ENCODE measurements at places on chromosomes 2 and 18.

DNA sequence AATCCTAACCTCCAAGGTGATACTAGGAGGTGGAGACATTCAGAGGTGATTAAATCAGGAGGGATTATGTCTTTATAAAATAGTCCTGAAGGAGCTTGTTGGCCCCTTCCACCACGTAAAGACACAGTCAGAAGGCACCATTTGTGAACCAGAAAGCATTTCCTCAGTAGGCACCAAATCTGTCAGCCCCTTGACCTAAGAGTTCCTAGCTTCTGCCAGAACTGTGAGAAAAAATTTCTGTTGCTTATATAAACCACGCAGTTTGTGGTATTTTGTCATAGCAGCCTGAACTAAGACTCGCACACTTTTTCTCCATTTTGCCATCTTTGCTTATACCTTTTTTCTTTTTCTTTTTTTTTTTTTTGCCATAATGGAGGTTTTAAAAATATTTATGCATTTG lies 18.6 kb upstream of the NARS1 start:
- DNase-seq, result no peak

GRCh38 chr18:80157708-80158343 lies 48.8 kb downstream of the ADNP2 start:
- peak; percentile 64 for DNase-seq

DNA sequence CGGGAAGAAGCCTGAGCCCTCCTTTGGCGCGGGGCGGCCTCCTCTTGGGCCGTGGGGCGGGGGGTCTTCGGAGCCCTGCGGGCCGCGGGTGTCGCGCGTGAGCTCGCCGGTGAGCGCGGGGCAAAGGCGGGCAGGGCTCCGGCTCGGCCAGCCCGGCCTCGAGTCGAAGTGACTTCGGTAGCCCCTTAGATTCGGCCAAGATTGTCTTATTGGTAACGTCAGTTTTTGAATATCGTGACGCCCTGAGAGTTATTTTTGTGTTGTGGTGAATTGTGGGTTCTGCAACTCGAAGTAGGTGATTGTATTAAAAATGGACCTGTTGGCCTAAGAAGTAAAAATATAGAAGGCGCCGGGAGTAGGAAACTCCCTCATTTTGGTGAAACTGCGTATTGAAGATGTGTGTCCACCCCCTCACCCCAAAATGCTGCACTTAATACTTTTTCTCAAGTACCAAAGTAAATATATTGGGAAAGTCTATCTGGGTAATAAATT lies 669 bp downstream of the MARCHF7 start:
- no peak for DNase-seq

DNA sequence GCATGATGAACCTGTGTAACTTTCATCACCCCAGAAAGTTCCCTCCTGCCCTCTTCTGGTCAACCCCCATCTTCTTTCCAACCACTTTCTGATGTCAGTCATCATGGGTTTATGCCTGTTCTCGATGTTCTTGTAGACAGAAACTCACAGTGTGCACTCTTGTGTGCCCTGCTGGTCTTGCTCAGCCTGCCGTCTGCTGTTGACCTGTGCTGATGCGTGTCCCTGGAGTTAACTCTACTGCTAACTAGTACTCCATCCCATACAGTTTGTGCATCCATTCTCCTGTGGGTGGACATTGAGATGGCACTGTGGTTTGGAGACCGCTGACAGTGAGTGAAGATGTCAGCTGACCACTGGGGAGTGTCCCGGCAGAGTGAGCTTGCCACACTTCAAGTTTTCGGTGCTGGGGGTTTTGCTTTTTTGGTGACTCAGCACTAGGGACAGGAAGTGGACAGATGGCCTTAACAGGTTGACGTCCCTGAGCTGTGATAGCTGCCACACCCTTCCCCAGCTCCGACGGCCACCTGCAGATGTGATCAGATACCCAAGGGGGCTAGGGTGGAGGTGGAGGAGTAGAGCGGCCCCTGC lies 14.8 kb downstream of the KLHL29 start:
- no peak for DNase-seq

DNA sequence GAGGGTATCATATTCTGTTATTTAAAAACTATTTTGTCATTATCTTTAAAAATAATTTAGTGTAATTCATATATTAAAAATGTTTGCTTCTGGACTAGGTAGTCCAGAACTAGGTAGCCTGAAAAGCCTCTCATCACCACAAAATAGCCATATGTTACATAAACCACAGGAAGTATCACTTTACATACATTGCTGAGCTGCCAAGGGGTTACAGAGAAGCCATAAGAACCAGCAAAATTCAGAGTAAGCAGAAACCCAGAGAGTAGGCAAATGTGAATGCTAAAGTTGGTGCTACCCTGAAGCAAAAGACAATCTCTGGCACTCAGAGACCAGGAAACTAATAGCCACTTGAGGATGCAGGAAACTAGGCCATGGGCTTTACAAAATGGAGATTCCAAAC lies 60.9 kb downstream of the LOXHD1 start:
- DNase-seq, result no peak

- no peak for DNase-seq
Measured at GRCh38 chr18:13496691-13497281, 229.6 kb downstream of the FAM210A start.

DNA sequence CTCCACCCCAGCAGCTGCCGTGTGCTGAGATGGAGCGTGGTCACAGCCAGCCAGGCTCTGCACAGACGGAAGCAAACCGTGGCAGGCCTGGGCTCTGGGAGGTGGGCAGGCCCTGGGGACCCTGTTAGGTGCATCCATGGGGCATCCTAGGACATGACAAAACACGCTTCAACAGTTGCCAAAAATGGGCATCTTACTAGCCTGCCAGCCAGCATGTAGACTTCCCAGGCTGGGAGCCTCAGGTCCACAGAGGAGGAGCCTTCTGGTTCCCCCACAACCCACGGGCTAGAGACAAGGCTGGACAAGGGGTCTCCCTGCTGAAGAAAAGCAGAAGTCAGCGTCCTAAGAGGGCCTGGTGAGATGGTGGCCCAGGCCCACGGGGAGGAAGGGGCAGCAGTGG lies 139.5 kb downstream of the HDAC4 start:
- DNase-seq, result no peak

DNA sequence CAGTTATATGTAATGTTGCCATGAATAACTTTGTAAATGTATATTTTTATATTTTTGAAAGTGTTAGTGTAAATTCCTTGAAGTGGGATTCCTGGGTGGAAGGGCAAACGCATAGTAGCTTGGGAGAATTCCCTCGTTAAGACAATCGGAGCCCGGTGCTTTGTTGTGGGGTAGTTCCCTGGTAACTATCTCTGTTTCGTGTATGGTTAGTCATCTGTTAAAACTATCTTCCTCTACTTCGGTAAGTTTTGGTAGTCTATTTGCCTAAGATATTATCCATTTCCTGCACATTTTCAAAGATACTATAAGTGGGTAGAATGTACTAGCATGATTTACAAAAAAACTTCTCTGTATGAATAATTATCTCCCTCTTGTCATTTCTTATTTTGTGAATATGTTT lies 113.8 kb upstream of the NRXN1 start:
- DNase-seq, result no peak

- no peak for DNase-seq
Measured at GRCh38 chr2:127629637-127630036, 16.3 kb upstream of the GPR17 start.

DNA sequence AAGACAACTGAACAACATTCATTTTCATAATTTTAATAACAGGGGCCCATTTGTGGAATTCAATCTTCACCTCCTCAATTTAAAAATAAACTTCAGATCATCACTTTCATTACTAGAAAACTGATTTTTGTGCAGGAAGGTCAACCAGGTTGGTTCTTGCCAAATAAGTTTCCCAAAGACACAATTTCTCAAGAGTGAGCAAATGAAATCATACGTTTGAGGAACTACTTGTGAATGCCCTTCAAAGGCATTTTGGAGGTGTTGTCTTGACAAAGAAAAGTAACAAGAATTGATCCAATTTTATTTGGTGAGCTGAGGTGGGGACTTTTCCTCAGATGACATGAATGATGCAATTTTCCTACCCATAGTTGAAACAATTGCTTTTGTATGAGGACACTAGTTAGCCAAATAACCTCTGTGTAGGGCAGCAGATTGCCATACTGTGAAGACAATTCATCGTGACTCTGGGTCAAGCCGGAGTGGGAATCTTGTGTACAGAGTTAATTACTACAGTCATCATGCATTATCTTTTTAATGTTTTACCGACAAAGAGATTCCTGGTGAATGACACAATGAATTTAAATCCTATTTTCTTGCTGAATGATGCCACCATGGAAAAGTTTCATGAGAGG lies 121.8 kb downstream of the TGFA start:
- DNase-seq, result no peak

GRCh38 chr18:44579745-44580144 lies 100.9 kb upstream of the SETBP1 start:
- no peak for DNase-seq

- DNase-seq, result no peak
Measured at GRCh38 chr2:60154142-60154541, 399.3 kb downstream of the BCL11A start.

DNA sequence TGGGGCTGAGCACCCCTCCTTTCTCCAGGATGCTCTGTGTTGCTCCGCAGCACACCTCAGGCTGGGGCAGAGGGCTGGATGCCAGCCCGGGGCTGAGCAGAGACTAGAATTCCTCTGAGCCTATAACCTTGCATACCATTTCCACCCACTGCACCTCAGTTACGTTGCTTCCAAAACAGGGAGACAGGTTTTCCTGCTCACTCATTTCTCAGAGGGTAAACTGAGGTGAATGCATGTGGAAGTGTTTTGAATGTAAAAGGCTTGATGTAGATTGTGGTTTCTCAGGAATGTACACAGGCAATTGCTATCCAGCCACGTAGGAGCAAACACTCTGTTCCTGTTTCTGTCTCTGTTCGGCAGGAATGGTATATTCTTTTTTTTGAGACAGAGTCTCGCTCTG lies 45.3 kb downstream of the EDAR start:
- no peak for DNase-seq

GRCh38 chr18:76604108-76604934 lies 109.3 kb upstream of the ZNF516 start:
- no peak for DNase-seq

DNA sequence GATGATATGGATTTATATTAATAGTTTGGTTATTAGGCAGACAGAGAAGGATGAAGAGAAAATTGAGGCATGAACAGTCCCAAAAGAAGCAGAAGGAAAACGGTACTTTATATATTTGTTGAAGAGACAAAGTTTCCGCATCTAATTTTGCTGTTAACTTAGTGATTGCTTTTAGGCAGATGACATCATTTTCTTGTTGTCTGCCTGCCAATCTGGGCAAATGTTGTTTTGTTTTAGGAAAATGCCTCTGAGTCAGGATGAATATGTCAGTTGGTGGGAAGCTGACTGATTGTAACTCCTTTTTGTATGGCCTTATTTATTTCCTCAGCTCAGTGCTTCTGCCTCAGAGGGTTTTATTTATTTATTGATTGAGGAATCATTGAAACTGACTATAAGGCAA lies 52.5 kb upstream of the CAVIN2 start:
- DNase-seq, result no peak

DNA sequence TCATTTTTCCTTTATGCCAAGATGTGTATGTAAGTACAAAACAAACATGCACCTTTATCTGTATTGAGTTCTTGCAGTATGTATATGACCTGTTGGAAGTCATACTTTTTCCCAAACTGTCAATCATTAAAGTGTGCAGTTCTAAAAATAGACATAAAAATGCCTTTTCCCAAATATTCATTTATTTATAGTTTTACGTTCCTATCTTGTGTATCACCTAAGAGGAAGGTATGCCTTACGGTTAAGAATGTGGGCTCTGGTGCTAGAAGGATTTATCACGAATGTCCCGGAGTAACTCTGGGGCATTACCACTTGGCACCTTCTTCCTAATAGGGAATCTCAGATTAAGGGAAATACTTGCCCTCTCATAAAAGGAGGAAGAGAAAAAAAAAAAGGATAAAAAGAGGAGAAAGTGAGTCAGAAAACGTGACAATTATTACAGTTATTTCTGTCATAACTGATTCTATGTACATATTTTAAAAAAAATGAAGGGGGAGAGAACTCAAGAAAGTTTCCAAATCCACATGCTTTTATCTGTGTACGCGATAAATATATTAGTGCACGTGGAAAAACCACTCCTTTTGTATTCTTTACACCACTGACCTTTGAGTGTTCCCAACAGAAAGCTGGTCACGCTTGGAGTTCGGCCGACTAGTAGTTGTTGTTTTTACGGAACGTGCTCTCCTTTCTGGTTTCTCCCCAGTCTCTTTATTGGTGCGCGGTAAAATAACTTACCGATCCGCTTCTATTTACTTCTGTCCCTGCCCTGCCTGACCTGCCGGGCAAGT lies 721 bp downstream of the MCEE start:
- DNase-seq, result no peak

DNA sequence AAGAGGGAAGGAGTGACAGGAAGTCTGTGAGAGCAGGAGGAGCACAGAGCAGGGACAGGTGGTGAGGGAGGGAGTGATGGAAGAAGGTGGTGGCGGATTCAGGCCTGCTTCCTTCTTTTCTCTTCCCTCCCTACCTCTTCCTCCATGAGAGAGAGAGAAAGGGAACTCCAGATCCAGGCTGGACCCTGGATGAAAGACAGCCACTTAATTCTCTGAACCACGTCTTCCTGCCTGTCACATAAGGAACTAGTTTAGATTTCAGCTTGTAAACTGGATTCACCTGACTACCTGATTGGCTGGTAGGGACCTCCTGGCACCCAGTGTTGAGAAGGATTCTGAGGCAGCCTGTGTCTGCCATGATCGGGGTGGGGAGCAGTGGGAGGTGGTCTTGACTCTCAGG lies 48.9 kb downstream of the PAX8 start:
- DNase-seq, result no peak

DNA sequence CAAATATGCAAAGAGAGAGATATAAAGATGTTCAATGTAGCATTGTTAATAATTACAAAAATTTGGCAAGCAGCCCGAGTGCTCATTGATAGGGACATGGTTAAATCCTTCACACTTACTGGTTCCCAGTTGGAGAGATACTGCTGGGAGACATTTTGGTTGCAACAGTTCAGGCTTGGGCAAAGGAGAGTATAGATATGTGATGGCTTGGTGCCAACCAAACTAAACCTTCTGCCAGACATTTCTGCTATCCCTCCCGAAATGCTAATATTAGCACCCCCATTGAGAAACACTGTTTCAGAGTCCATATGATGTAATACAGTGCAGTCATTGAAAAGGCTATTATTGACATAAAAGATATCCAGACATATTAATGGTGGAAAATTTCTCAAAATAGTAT lies 11.5 kb downstream of the GEN1 start:
- no peak for DNase-seq

- DNase-seq, result no peak
Measured at GRCh38 chr2:142879151-142879550, 1.7 kb downstream of the KYNU start.

- no peak for DNase-seq
Measured at GRCh38 chr2:185700883-185701282, 37.7 kb upstream of the FSIP2 start.

DNA sequence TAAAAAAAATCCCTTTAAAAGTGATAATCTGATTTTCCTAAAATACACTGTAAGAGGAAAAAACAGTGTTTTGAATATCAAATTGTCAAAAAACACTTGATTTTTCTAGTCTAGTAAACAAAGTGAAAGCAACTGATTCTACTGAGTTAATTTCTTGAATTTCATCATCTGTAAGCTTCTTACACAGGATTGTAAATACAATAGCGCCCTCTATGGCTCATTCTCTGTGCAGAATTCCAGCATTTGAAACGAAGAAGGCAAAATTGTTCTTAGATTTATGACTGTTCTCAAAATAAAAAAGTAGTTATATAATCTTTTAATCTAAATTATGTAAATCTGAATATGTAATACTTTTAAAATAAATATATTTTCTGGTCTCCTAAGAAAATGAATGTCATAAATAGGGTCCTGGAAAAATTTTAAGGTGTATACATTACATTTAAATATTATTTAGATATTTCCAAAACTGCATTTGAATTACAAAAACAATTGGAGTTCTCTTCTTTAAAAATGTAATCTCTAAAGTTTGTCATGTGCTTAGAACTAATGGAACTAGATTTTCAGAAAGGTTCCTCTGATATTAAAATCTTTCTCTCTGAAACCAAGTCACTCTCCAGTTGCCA lies 176.9 kb upstream of the MC4R start:
- DNase-seq, result no peak

Data from activated T-cell treated with anti-CD3 and anti-CD28 coated beads for 4 hours (primary cell).